ENCODE measurements at places on chromosomes 3 and 15.

DNA sequence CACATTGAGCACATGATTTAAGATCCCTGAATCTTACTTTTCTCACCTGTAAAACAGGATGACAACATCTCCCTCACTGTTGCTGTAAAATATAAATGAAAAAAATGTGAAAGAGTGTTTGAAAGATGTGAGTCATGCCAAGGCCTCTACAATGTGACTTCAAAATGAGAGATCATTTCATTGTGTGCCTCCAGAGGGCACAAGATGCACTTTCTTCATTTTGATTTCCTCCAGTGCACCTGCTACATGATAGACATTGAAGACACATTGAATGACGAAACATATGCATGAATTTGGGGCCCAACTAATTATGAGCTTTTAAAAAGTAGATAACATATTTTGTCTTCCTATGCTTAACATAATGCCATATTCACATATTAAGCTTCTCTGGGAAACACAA lies 170.3 kb downstream of the MOBP start:
- DNase-seq, result no peak

GRCh38 chr3:143066033-143066432 lies 53.5 kb upstream of the CHST2 start:
- DNase-seq, result no peak

- DNase-seq, result no peak
These were observed 64.3 kb downstream of the CHL1 start for GRCh38 chr3:260898-261297.

DNA sequence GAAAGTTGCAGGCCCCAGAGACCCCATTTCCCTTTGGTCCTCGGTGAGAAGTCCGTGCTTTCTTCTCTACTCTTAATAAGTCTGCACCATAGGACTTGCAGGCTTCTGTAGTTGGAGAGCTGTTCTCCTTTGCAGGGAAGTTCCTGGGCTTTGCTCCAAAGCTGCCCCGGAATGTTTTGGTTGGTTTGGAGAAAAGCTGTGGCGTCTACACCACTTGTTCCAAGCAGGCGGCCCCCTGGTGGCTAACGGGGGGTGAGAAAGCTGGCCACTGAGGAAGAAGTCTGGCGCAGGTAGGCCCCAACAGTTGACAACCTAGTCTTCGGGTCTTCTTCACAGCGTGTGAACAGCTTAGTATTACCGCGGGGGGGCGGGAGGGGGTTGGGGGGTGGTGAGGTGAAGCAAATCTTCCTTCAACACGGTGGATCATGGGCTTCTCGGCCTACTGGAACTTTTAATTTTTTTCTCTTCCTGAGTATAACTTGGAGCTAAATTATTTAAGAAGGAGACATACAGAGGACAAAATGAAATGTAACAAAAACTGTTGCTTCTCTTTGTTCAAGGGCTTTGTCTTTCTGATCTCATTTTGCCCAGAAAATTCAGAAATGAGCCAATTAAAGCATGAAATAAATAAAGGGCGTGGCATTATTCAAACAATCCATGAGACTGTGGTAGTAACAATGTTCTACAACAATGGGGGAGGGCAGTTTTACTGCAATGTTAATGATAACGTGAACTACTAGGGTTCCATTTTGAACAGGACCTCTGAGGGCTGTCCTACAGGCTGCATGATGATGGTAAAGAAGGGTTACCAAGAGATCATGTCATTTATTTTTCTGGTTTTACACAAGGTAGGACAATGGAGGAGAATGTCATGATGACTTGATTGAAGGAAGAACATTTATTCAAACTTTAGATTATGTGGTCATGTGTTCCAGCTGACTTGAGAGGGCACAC lies 2.2 kb upstream of the THRB start:
- no peak for DNase-seq

DNA sequence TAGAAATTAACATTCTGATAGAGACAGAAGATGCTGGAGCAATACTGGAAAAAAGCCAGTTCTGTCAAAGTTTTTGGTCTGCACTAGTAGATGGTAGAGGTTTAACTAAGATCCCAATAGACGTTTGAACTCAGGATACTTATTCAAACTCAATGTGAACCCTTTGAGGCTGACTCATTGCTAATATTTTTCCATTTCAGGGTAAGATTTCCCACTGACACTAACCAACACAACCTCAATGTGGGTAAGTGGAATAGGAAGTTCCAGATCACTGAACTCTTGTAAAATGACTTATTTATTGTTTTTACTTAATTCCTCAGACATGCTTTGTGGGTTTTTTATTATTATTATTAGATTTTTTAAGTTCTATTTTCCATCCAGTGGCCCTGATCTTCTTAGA lies 1024.8 kb downstream of the EPHA3 start:
- DNase-seq, result no peak

DNA sequence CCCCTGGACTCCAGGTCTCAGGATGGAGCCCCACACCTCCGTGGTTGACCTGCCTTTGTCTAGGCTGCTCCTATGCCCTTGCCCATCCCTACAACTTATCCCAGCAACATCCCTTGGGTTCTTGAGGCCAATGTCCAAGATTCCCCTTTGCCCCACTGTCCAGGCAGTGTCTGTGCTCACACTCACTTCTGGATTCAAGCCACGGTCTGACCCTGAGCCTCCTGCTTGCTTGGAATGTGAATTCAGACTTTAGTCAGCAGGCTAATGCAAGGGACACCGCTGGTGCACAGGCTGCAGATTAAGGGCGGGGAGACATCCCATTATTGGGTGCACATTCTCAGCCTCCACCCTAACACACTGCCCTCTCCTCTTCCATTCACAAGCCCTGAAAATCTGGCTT lies 154.1 kb downstream of the WNT5A start:
- no peak for DNase-seq

DNA sequence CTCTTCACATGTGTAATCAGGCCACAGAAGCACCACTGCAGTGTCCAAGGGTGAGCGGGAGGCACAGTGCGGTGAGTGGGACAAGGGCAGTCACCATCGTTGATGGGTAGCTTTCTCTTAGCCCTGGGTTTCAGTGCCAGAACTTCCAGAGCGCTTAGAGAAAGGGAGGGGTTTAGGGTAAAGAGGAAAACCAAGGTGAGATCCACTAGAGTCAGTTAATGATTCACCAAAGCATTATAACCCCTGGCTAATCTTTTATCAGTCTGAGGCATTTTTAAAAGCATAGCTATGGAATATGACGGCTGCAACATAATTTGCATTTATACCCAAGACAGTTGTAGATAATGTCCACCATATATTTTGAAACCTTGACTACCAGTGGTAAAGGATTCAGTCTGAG lies 94.8 kb downstream of the SHQ1 start:
- DNase-seq, result no peak

DNA sequence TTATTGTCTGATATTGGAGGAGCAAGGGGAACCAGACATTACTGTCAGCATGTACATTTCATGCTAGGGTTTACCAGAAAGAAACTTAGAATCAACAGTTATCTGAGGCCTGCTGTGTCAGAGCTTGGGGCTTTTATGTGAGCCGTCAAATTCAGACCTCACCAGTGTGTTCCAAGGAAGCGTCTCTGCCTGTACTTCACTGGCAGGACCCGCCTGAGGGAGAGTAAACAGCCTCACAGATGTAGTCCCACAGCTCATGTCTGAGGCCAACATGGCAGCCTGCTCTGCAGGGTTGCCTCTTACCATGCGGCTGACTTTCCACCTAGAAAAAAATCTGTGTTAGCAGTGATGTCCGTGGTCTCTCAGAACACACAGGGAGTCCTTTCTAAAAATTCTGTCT lies 74.3 kb downstream of the GHSR start:
- no peak for DNase-seq

- DNase-seq, result no peak
These were observed 30.7 kb downstream of the KATNBL1 start for GRCh38 chr15:34179234-34179633.

DNA sequence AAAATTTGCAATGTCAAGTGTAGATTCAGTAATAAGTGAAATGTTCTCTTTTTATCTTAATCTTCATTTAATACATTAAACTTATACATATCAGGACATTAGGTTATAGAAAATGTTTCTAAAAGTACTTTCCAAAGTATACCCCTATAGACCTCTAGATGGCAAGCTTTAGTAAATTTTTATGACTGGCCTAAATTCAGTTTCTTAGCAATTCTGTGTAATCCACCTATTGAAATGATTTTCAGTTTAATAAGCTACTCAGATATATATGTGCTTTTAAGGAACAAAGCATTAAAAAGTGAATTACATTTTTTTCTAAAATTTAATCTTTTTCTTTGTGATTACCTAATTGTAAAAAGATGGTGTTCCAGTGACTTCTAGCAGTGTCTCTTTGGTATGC lies 342.2 kb downstream of the GBE1 start:
- DNase-seq, result no peak

- no peak for DNase-seq
These were observed 247.8 kb downstream of the ALCAM start for GRCh38 chr3:105614288-105615030.

DNA sequence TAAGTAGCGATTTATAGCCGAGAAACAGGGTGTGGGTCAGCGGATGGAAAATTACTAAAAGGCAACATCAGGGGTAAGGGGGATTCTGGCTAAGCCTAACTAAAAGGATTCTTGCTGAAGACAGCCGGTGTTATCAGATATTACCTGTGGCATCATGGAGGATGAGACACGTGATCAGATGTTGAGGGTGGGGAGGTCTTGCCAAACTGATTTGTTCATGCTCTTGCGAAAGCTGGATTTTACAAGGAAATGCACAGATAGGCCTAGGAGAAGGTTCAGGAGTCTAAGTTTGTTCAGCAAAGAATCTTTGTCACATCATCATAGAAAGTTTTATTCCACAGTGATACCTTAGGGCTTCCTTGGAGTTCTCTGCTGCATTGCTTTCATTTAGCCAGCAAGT lies 396.8 kb upstream of the TBL1XR1 start:
- DNase-seq, result no peak

DNA sequence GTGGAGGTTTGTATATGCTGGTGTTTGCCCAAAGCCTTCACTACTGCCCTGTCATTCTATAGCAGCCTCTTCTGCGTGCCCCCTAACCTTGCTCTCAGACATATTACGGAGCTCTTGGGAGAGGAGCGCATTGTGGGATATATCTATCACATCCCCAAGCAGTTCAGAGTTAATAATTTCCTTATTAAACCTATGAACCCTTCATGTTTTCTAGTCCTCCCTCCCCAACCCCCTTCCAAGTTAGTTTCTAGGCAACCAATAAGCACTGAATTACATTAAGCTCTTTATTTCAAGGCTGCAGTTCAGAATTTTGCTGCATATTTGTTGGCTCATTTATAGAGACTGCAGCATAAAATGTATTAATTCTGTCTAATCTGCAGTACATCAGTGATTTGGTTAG lies 57.3 kb upstream of the GRM7 start:
- no peak for DNase-seq

DNA sequence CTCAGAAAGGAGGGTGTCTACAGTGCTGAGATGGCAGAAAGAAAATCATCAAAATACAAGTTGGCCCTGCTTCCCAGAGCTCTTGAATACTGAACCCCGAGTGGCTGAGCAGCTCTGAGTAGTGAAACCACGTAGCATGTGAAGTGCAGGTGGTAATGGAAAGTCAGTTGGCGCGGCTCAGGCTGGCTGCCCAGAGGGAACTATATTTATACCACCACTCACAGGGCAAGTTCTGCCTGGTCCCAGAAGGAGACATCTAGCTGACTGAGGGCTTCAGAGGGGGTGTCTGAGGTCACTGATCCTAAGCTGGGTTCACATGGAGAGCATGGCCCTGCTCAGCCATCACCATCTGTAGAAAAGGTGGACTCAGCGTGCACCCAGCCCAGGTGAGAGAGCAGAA lies 129.6 kb upstream of the AGBL1 start:
- no peak for DNase-seq

DNA sequence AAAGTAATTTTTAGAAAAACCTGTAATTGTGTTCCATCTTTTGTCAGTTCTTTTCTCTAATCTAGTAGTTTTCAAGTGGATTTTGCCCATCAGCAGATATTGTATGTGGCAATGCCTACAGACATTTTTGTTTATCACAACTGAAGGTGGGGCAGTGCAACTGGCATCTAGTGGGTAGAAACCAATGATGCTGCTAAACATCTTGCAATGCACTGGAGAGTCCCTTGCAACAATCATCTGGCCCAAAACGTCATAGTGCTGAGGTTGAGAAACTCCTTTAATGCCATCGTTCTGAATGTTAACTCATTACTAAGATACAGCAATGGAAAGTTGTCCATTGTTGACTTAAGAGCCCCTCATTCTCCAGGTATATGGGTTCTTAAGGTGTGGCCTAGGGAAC lies 80.1 kb downstream of the BTD start:
- peak; percentile 43 for DNase-seq

GRCh38 chr3:43862992-43863805 lies 172.5 kb downstream of the ABHD5 start:
- no peak for DNase-seq

- no peak for DNase-seq
These were observed 68.8 kb downstream of the VGLL3 start for GRCh38 chr3:86921971-86922680.

DNA sequence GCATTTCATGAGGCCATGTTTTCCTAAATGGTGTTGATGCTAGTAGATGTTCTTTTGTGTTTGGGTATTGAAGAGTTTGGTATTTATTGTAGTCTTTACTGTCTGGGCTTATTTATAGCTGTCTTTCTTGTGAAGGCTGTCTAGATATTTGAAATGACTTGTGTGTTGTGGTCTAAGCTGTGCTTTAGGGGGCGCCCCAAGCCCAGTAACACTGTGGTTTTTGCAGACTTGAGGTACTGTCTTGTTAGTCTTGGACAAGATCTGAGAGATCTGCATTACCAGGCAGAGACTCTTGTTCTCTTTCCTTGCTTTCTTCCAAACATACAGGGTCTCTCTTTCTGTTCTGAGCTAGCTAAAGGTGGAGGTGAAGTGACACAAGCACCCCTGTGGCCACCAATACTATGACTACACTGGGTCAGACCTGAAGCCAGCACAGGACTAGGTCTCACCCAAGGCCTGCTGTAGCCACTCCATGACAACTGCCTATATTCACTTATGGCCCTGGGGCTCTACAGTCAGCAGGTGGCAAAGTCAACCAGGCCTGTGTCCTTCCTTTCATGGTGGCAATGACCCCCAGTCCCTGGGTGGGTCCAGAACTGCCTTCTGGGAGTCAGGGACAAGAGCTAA lies 152.1 kb upstream of the TBC1D5 start:
- peak; percentile 21 for DNase-seq

DNA sequence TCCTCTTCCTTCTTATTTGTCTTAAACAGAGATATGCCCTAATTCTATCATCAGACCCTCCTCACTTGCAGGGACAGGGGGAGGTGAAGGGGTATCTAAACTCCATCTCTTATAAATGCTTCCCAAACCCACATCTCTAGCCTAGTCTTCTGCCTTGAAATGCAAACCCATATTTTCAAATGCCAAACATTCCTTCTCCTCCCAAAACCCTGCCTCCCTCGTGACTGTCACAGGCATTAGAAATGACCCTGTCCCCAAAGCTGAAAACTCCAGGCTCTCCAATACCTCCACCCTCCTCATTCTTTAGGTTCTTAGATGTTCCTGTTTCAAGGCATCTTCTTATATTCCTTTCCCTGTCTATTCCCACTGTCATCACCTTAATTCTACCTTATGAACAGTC lies 191.0 kb downstream of the ERC2 start:
- no peak for DNase-seq
